ENCODE measurements at places on chromosomes 7 and 10. TPM values are rescaled to one million over a fixed set of nuclear protein-coding genes. Genes with fewer than 3 reads are reported as not detected.

Gene ATRNL1
- 54.7 TPM for total RNA-seq

- DNase-seq = no peak
- no peaks in the 10 kb centered on the region for H3K36me3 ChIP-seq
- no peak overlapping the region for H3K27ac ChIP-seq
Measured at GRCh38 chr7:17622451-17622850, 317.8 kb downstream of the SNX13 start.

DNA sequence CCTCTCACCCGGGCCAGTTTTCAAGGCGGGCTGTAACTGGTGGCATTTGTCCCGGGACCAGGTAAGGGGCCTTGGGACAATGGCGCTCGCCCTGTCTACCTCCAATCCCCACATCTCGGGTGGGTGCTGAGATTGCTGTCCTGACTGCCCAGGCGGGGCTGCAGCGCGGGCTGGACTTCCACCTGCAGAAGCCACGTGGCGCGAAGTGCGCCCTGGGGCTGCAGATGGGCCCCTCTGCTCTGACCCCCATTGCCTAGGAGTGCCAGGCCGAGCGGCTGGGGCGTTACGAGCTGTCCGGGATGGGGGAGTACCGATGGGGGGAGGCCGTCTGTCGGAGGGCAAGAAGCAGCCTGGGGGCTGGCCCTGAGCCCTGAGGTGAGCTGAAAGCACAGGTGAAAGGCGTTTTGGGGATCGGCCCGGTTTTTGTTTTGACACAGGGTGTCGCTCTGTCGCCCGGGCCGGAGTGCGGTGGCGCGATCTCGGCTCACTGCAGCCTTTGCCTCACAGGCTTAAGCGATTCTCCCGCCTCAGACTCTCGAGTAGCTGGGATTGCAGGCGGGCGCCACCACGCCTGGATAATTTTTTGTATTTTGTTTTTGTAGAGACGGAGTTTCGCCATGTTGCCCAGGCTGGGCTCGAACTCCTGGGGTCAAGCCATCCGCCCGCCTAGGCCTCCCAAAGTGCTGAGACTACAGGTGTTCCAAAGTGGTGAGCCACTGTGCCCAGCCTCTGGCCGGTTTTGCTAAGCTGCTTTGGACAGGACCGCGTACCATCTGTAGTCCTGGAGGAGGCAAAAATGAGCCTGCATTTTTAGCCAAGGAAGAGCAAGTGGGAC lies at the start of gene SFXN2:
SFXN2 (plus strand) TSS at position 16 of the 835 bp plus-strand sequence. CDS start 12,001 bp downstream, outside the sequence.
- H3K4me3 ChIP-seq = peak within 1 kb of the TSS; percentile 67
- no peak for DNase-seq
- H3K27me3 ChIP-seq = no peaks in the 10 kb centered on the region
- peaks cover 10% of the 10 kb centered on the region for H3K4me1 ChIP-seq
- H3K27ac ChIP-seq = peak within 1 kb of the TSS; percentile 82
- H3K36me3 ChIP-seq = no peaks in the 10 kb centered on the region

- no peak overlapping the region for H3K4me3 ChIP-seq
- H3K27me3 ChIP-seq = no peaks in the 10 kb centered on the region
- H3K36me3 ChIP-seq = no peaks in the 10 kb centered on the region
Measured at GRCh38 chr10:120710076-120710475, 141.1 kb upstream of the WDR11 start.

Data from ovary (tissue), 10 donors.